RPMI7951 (cell line): ENCODE measurements at places on chromosomes 13 and 19.
A peak's percentile ranks its signal among the peaks of the same experiment; 100 is the strongest.

GRCh38 chr13:73981595-73981994 is 152.6 kb downstream of the KLF12 start:
- no peak for DNase-seq

DNA sequence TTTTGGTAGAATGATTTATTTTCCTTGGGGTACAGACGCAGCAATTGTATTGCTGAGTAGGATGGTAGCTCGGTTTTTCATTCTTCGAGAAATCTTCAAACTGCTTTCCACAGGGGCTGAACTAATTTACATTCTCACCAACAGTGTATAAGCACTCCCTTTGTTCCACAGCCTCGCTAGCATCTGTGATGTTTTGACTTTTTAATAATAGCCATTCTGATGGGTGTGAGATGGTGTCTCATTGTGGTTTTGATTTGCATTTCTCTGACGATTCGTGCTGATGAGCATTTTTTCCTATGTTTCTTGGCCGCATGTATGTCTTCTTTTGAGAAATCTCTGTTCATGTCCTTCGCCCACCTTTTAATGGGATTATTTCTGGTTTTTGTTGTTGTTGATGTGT is 54.8 kb upstream of the UQCRFS1 start:
- no peak for DNase-seq

DNA sequence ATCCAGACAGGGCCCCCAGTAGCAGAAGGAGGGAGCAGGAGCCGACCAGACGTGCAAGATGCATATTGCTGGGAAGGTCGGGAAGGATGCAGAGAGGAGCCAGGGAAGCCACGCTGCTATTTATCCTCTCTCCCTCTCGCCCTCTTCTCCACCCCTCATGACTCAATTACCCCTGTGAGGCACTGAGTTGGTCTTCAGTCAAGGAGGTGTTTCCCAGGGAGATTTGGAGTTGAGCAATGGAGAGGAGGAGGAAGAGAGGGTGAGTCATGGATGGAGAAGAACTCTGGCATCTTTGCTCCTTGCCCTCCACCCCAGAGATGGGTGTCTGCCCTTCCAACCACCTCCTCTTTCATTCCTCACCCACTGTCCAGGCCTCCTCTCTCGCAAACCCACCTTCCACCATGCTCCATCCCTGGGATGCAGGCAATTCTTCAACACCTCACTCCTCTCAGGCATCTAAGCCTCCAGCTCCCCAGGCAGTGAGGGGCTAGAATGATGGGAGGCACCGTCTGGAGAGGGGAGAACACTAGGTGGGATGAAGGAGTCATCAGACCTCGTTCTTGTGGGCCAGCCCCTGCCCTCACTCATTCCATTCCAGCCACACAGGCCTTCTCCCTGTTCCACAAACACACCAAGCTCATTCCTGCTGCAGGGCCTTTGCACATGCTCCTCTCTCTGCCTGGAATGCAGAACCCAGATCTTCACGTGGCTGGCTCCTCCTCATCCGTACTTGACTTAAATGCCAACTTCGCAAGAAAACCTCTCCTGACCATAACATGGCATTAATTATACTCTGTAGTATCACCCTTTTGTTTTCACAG is at the start of gene SBSN:
Gene SBSN, minus strand, starts transcription at position 94 of the 821 bp plus-strand sequence. Its CDS starts 30 bp downstream, at position 64.
- DNase-seq, result peak; percentile 21

- peak; percentile 49 for DNase-seq
Observed at GRCh38 chr19:49056101-49056901, 1.2 kb downstream of the CGB7 start.

DNA sequence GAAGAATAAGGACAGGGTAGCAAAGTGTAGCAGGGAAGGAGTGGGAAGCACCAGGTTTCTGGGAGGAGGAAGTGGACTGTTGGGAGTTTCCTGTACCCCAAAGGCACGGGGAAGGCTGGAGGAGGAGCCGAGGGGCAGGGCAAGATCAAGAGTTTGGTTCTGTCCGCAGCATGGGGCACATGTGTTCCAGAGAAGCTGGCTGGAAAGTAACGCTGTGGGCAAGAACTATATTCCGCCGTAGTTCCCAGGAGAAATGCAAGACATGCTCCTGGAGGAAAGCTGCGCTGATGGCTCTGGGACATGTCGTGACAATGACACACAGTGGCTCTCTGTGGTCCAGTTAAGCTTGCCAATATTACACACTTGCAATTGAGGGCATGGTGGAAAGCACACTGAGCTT is 51.7 kb upstream of the KPNA3 start:
- DNase-seq, result peak; percentile 23
